ENCODE measurements at places on chromosomes 6 and 20.
A peak's percentile ranks its signal among the peaks of the same experiment; 100 is the strongest.

- DNase-seq, result no peak
Measured at GRCh38 chr6:10862361-10862760, 19.5 kb downstream of the GCM2 start.

GRCh38 chr6:101116337-101116736, 235.2 kb upstream of the ASCC3 start:
- no peak for DNase-seq

GRCh38 chr6:148650941-148651505, 95.8 kb upstream of the UST start:
- no peak for DNase-seq

DNA sequence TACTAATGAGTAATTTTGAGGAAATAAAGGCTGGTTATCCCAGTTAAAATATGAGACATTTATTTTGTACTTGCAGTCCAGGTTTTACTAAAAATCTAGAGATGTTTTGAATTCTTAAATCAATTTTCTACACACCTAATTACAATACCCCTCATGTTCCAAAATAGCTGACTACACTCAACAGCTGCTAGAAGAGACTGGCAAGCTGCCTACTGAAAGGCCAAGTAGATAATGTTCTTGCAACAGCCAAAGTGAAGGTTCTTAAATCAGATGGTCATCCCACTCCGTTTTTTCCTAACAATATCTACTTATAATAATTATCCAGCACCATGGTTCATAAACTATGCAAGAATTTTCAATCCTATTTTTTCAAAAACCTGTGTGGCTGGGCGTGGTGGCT, 69.0 kb downstream of the DTNBP1 start:
- no peak for DNase-seq

GRCh38 chr20:24402188-24402587, 67.2 kb upstream of the SYNDIG1 start:
- DNase-seq, result no peak

DNA sequence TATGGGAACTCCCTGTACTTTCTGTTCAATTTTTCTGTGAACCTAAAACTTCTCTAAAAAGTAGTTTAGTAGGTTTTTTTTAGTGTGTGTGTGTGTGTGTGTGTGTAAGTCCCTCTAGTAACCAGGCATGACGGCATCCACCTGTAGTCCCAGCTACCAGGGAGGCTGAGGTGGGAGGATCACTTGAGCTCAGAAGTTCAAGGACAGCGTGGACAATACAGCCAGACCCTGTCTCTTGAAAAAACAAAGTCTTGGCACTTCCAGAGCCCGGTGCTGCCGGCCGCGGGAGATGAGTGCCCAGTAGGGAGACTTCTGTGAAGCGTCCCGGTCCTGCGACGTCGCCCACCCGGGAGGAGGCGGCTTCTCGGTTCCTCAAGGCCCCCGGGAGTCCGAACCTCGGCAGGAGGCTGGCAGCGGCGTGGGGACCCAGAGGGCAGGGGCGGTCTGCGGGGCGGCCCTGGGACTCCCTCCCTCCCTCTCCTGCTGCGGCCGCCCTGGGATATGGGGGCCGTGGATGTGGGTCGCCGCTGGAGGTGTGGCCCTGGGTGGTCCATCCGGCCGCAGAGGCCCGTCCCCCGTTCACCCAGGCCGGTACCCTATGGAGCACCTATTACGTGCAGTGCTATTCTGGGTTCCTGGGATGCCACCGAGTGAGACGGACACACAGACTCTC, 78.0 kb upstream of the SIRPG start:
- DNase-seq, result no peak

GRCh38 chr6:35011096-35012041, 122.3 kb downstream of the ANKS1A start:
- DNase-seq, result no peak

GRCh38 chr6:87922196-87922946, 125.3 kb upstream of the SPACA1 start:
- no peak for DNase-seq

DNA sequence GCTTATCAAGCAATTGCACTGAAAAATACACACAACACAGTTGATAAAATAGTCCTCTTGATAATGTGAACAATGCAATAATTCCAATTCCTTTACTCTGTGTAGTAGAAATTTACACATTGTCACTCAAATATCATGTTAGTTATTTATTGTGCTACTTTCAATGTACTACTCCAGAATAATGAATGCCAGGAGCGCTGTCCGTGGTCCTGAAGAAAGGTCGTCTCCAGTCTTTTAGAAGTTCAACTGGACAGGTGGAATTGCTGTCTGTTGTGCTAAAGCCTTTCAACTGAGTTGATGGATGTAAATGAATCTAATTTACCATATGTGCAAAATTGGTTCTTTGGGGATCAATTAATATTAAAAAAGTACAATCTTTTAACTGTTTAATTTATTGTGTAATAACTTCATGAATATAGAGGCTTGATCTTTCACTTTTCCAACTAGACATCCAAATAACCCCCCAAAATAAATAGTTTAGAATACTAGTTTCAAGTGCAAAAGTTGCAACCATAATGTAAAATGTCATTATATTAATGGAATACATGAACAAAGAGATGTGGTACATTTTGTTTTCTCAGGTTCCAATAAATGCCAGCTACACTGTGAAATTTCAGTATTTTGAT, 3.2 kb downstream of the GRIK2 start:
- DNase-seq, result no peak

- DNase-seq, result no peak
Measured at GRCh38 chr20:30489614-30490003, 767.9 kb upstream of the DEFB115 start.

- no peak for DNase-seq
Measured at GRCh38 chr6:49856282-49856681, 10.1 kb downstream of the CRISP1 start.

- DNase-seq, result no peak
Measured at GRCh38 chr6:33073431-33073871, at the start of gene HLA-DPA1. Gene HLA-DPA1, minus strand, starts transcription at chr6:33073649.

DNA sequence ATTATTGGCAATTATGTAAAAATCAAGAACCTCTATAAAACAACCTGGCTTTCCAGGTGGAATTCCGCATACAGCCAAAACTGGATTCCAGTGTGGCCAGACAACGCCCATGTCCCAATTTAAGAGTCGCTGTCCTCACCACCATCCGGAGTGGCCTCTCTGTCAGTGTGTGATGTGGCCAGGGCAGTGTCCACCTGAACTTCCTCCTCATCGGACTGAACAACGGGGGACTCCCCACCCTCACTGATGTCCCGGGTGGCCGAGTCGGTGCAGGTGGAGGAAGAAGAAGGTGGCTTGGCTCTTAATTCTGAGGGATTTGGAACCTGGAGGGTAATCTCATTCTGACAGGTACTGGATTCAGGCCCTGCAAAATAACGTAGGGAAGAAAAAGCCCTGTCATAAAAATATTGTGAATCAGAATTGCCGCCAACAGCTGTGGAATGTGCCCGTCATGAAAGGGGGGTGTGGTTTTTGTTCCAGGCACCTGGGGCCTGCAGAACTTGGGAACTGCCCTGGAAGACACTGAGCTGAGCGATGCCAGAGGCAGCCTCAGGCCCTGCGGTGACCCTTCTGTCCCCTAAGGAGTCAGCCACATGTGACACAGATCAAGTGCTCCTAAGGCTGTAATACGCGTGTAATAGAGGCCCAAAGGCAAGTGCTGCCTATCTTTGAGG, 139.8 kb downstream of the DTNBP1 start:
- DNase-seq, result no peak

GRCh38 chr6:46331461-46331860, 159.8 kb downstream of the RCAN2 start:
- DNase-seq, result no peak

DNA sequence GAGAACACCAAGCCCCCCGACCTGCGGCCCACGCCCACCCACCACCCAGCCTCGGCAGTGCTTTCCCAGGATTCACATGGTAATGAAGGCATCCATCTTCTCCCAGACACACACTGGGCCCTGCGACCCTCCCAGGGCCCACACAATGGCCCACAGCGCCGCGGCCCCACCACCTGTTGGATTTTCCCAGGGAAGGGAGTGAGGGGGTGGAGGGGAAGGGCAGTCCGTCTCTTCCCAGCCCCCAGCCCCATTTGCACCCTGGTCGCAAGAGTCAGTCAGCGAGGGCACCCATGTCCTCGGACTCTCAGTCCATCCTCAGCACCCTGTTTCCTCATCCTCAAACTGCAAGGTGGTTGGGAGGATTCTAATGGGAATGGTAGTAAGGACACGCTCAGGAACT, 23.7 kb upstream of the ID1 start:
- DNase-seq, result no peak

GRCh38 chr20:19588732-19589131, 169.3 kb upstream of the RIN2 start:
- no peak for DNase-seq

- DNase-seq, result no peak
Measured at GRCh38 chr20:443223-443775, 19.0 kb downstream of the TBC1D20 start.

DNA sequence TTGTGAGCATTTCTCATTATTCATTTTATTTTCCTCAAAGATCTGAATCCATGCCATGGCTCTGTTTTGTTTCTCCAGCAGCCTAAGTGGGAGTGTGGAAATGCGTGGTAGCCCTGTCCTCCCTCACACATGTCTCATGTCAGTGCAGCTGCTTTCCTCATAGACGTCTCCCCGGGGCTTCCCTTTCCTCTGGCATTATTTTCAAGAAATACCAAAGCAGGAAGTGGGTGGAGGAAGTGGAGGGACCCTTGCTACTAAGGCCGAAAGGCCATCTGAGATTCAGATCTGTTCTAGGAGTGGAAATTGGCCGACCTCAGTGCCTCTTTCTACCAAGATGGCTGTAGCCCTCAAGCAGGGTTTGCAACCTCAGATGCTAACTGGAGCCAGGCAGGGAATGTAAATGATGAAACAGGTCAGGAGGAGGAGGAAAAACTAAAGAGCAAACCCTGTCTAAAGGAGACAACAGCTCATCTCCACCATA, 420.9 kb upstream of the PLCB4 start:
- DNase-seq, result no peak

DNA sequence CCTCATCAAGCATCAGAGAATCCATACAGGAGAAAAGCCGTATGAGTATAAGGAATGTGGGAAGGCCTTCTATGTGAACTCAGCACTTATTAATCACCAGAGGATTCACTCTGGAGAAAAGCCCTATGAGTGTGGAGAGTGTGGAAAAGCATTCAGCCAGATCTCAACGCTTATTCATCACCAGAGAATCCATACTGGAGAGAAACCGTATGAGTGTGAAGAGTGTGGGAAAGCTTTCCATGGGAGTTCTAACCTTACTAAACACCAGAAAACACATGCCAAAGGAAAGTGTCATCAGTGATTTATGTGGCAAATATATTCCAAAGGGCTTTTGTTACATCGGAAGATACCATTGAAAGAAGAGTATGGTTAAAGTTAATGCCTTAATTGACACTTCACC, 25.4 kb downstream of the ZKSCAN8 start:
- DNase-seq, result no peak

DNA sequence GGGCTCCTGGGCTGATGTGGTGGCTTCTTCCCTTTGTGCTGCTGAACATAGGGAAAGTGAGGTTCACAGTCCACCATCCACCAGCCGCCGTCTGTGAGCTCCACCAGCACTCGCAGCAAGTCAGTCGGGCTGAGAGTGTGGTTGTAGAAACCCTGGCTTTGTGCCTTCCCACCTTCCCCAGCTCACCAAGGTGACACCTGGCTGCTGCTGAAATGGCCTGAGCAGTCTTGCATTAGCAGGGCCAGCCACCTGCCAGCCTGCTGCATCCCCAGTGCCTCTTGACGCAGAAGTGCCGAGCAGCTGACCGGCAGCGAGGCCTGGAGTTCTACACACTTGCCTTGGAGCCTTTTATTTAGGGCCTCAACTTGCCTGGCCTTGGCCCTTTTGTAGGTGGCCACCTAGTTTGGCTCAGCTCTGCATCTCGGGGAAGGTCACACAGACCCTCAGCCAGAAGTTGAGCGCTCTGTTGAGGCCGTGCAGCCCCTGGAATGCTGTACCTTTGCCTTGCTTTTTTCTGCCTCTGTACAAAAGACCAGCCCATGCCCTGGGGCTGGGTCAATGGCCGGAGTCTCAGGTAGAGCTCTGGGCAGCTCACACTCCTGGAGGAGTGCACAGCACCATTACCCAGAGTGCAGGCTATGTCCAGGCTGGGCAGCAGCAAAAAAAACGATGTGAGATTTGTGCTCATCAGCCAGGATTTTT, 76.5 kb downstream of the PTPN1 start:
- no peak for DNase-seq

GRCh38 chr6:156617941-156618340, 159.2 kb upstream of the ARID1B start:
- DNase-seq, result no peak

- DNase-seq, result no peak
Measured at GRCh38 chr20:36102809-36103596, 51.5 kb upstream of the EPB41L1 start.

- peak; percentile 21 for DNase-seq
Measured at GRCh38 chr6:149934249-149935156, 7.3 kb upstream of the ULBP2 start.

- no peak for DNase-seq
Measured at GRCh38 chr20:58652606-58653294, 1.7 kb downstream of the STX16 start.
